ENCODE measurements at places on chromosomes 3 and 15.
A peak's percentile ranks its signal among the peaks of the same experiment; 100 is the strongest.

DNA sequence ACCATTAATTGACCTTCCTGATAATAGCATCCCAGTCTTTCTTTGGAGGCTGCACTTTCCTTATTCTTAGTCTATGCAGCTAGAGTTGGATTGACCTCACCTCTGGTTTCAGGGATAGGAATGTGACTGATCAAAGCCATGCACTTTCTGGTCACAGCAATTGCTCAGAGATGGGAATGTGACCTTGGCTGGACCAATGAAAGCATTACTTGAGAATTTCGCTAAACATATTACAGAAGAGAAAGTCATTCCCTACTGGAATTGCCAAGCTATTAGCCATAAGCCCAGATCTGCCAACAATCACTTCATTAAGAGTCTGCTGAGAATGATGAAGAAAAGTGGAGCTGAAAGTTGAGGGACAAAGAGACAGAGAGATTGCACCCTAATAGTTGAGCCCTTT is 32.7 kb downstream of the RTP1 start:
- DNase-seq: no peak

- peak; percentile 58 for DNase-seq
Observed at GRCh38 chr15:78131295-78132061, at the start of gene CIB2. TSS of gene CIB2 (minus strand) at chr15:78131445. CDS start at chr15:78131215, 230 bp downstream.

DNA sequence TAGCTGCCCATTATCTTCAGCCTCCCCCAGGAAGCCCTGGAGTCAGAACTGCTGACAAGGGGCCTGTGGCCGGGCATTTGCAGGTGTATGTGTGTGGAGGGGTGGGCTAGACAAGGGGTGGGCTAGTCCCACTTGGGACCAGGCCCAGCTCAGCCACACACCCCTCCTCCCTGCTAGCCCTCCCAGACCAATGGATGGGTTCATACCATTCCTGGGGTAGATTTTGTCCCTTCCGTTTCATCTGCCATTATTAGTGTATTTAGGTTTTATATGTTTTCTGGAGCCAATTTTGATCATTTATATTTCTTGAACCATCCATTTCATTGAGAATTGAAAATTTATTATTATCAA is 42.2 kb downstream of the MRAS start:
- DNase-seq: no peak

GRCh38 chr3:153273767-153274435 is 111.9 kb downstream of the RAP2B start:
- no peak for DNase-seq

GRCh38 chr3:11818033-11818432 is 28.7 kb downstream of the TAMM41 start:
- no peak for DNase-seq

- DNase-seq: no peak
Observed at GRCh38 chr15:80105595-80105994, 46.1 kb downstream of the ZFAND6 start.

DNA sequence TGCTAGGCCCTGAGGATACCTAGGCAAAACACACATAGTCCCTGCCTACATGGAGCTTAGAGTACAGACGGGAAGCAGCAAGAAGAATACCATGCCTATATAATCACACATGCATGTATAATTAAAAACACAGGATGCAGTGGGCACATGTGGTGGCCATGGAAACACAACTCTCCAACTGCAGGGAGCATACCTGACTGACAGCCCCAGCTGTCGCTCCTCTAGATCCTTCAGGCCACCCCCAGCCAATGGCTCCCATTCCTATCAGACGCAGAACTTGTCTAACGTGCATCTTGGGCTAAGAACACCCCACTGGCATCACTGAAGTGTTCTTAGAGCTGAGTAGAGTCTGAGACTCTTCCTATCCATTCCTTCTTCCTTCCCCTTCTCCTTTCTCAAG is 125.5 kb upstream of the FRMD4B start:
- DNase-seq: no peak

DNA sequence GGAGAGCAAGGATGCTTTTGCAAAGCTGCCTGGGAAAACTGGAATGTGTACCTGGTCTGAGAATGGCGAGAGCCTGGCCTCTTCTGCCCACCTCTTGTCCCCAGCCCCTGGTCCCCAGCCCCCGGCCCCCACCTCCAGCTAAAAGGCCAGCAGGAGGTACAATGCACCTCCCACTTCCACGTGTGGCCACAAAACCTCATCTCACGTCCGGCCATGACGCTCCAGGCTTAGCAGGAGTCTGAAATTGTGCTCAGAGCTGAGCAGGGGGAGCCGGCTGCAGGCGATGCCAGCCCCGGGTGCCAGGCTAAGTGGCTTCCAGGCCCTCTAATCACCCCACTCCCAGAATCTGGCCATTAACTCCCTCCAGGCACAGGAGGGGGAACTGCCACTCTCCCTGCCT is 83.1 kb upstream of the PRR20G start:
- no peak for DNase-seq

- no peak for DNase-seq
Observed at GRCh38 chr15:55422089-55422488, 13.8 kb downstream of the PIERCE2 start.

GRCh38 chr15:58095415-58095814 is 29.9 kb upstream of the ALDH1A2 start:
- no peak for DNase-seq

GRCh38 chr3:129180461-129180860 is 3.2 kb downstream of the CNBP start:
- no peak for DNase-seq

DNA sequence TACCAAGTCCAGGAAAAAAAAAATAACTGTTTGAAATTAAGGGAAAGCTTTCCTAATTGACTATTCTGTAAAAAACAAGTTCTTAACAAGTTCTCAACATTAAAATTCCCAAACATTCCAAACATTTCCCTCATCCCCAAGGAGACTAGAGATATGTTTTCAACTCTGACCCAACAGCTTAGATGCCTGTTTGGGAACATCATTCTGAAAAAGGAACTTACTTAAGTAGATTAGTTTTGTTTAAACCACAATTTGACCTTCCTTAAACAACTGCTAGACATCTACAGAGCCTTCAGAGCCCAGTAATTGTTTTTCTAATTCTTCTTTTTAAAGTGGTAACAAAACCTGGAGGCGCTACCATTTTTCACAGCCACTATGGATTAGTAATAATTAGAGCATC is 12.8 kb downstream of the UBR1 start:
- DNase-seq: no peak

- no peak for DNase-seq
Observed at GRCh38 chr15:31222773-31223341, 103.8 kb upstream of the KLF13 start.

- peak; percentile 87 for DNase-seq
Observed at GRCh38 chr15:44426975-44427755, at the start of gene CTDSPL2. TSS of gene CTDSPL2 (plus strand) at chr15:44427629. CDS start at chr15:44459015, 31,386 bp downstream.

GRCh38 chr3:3366386-3366785 is 186.9 kb upstream of the CRBN start:
- no peak for DNase-seq

DNA sequence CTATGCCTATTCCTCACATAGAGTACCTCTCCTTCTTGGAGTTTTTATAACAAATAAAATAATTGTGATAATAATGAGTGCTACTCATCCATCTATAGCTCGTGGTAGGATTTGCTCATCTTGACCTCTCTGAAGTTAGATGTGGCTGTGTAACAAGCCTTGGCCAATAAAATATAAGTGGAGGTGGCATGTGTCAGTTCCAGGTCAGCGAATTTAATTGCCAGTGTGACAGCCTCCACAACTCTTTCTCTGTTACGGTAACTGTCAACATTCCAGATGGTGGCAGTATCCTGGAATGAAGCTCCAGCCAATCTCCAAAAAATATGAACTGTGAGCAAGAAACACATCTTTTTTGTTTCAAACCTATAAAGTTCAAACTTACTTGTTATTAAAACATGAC is 13.8 kb downstream of the CLRN1 start:
- no peak for DNase-seq

DNA sequence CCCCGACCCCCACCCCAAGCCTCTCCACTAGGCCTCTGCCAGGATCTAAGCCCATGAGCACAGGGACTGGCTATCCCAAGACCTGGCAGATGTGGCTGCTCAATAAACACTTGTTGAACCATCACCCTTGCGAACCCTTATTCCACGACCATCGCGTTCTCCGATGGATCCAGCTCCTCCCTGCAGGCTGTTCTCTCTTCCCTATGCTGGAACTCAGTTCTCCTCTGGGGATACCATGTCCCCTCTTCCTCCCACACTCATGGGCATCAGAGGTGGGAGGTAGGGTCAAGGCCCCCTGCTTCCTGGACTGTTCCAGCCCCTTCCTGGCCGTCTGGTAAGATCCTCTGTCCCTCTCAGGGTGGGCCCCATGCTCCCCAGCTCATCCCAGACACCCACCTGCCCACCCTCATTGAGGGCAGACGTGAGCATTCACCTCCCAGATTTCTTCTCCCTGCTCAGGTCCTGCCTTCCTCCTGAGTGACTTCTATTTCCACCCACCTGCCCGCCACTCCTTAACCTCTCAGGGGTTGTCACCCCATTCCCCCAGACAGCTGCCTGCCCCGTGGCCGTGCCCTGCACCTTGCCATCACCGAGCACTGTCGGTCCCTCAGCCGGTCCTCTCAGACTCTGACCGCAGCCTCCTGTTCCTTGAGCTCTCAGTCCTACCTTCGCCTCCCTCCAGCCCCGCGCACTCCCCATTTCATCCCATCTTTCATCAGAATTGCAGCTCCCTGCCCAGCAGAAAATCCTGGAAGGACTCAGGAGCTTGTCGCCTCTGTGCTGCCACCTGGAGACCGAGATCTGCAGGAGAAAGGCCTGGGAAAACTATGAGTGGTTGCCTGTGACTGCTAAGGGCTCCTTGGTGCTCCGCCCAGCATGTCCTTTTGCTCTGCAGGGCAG is 42.0 kb downstream of the PML start:
- no peak for DNase-seq

DNA sequence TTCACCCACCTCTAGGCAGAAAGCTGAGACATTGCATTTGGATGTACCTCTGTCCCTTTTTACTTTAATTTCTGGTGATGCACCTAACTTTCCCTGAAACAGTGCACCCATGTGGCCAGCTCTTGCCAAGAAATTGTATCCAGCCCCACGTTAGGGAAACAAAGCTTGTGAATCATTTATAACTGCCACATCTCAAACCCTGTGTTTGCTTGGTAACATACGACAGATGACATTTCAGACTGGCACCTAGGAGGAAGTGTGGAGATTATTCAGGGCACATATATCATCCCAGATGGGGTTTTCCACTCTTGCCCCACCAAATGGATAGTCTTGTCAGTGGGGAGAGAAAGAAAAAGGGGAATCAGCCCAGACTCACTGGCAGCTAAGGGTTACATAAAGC is 2.1 kb downstream of the CYB561D2 start:
- no peak for DNase-seq

DNA sequence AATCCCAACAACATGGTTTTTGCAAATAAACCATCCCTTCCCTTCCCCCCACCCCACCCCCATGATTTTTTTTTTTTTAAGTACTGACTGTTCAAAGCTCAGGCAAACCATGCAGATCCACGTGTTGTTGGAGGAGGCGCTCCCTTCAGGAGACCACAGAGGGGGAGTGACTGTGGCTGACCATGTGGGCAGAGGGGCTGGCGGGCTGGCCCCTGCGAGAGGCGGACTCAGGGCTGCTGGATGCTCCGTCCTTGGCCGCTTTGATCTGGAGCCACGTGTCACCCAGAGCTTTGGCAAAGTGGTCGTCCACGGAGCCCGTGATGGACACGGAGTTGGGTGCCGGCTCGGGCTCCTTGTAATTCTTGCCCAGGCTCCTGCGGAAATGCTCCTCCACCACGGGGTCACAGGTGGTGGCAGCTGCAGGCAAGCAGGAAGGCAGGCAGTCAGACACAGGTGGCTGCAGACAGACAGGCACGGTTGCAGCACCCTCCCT is 85.3 kb downstream of the VGLL4 start:
- no peak for DNase-seq

DNA sequence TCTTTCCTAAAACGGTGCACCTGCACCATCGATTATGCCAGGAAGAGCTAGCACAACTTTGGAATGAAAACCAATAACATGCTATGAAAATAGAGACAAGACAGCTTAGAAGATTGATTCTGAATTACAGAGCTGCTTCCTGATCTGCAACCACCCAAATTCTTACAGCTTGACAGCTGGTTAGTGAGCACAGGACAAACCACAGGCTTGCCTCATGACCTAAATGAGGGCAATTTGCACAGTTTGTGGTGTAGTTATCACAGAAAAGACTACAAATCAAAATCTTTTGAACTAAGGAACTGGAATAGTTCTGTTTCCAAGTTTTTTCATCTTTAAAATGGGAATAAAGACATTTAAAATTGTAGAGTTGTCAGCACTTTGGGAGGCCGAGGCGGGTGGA is 533.5 kb downstream of the NAALADL2 start:
- no peak for DNase-seq

- DNase-seq: no peak
Observed at GRCh38 chr3:4703054-4703480, 209.9 kb downstream of the ITPR1 start.

DNA sequence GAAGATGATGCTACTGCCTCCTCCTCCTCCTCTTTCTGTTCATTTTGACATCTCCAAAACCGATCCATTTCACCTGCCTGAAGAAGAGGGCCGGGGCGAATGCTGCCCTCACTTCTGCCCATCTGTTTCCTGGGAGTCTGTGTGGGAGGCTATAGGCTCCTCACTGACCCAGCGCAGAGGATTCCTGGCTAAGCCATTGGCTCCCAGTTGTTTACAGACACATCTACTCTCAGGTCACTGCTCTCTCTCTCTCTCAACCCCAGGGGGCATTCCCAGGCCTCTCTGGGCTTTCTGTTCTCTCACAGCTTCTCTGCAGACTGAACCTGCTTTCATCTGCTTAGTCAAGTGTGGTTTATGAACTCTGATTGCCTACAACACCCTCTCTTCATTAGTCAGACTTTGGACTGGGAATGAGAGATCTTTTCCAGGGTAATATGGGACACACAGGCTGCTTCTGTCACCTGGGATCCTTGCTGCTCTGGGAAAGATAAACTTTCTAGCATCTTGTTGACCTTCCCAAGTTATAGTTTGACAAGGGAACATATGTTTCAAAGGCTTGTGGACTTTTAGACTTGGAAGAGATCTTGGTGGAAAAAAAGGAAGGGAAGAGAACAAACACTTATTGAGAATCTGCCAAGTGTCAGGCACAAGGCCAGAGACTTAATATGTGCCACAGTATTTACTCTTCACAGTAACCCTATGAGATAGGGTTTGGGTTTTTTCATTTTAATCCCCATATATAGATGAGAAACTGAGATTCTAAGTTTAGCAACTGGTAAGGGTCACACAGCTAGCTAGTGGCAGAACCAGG is 30.2 kb upstream of the USP3 start:
- no peak for DNase-seq

GRCh38 chr15:86231864-86232721 is 152.4 kb downstream of the AGBL1 start:
- peak; percentile 7 for DNase-seq

DNA sequence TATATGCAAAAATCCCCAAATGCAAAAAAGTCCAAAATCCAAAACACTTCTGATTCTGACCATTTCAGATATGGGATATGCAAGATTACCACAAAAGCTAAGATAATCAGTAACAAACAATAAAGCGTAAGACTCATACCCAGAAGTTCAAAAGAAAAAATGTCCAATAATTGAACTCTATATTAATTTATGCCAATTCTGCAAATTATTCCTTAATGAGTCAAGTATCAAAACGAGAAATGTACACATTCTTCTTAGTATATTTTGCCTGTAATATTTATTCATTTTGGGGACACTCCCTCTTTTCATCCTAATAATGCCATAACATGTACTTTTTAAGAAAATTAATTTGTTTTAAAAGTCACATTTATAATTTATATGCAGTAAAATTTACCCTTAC is 37.1 kb downstream of the DENND6A start:
- no peak for DNase-seq

Measured in activated T-cell treated with anti-CD3 and anti-CD28 coated beads for 1 hour (primary cell).